ENCODE measurements at places on chromosomes 6 and 20.

DNA sequence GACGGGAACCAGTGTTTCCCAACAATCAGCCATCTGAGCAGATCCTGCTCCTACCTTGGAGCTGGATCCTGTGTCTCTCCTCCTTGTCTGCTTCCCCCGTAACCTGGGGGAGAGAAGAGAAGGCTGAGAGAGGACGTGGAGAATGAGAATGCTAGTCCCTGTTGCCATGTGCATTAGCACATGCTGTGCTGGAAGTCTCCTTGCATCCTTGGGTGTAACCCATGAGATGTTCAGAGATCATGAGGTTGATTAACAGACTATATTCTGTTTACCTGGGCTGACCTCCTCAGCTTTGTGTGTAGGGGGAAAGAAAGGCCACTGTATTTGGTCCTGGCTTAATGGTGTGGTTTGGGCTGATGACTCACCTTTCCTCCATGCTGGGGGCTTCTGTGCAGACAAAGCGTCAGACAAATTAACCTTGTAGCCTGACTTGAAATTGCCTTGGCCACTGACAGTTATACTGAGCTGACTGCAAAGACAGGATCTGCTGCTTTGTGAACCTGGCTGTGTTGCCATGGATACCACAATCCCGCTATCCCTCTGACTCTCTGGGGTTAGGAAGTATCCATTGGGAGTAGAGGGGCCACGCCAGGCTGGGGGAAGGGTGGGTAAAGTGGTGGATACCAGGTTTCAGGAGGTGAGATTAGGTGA is 243.7 kb upstream of the CHD6 start:
- no peak for DNase-seq

- DNase-seq: no peak
Observed at GRCh38 chr20:51122931-51123658, 100.2 kb upstream of the KCNG1 start.

- no peak for DNase-seq
Observed at GRCh38 chr6:167682546-167683027, 144.1 kb upstream of the AFDN start.

DNA sequence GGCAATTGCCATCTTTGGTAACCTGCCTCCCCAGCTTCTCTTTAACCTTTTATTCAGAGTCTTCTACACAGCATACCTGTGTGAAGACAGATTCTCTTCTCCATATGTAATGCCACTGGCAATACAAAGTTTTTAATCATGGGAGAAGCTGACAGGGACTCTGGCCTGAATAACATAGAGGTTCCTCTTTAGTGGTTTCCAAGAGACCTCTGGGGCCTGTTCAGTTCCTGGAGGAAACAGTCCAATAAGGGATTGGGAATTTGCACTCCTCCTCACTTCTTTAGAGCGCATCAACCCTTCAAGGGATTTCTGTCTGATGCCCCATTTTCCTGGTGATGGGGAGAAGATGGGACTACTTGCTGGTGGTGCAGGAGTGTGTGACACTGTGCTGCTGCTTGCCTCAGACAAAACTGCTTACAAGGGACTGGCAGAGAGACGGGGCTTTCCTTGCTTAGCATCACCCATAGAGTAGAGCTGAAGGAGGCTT is 1.4 kb downstream of the RIMS1 start:
- DNase-seq: no peak

GRCh38 chr20:33664762-33665144 is 2.0 kb upstream of the ACTL10 start:
- no peak for DNase-seq

DNA sequence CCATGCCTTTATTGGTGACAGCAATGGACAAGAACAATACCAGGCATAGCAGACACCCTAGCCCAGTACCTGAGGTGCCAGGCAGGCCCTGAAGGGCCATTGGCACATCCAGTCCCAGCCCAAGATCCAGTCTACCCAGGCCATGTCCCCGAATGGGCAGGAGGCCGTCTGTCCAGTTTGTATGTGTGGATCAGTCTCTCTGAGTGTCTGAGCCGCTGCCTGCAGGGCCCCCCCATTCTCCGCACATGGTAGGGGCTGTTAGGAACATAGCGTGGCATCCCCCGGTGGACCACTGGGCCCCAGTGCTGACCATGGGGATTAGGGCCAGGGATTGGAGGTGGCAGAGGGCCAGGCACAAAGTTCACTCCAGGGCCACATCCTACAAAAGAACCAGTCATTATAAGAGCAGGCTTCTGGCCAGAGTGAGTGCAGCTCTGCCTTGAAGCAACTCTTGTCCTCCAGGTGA is 5.1 kb downstream of the PCED1A start:
- no peak for DNase-seq

DNA sequence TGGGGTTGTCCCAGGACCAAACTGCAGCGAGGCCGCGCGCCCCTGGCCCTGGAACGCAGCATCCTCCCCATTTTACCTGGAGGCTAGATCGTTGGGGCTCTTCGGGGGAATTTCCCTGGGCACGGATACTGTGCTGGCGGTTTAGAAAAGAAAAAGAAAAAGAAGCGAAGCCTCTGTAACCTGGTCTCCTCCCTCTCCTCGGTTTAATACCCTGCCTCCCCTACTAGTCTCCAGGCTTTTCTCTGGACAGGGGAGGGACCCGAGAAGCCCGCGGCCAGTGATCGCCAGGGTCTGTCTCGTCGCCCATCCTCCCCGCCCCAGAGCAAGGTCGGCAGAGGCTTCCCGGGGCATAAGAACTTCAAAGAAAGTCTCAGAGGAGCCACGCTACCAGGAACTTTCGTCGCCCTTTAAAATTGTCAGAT is 6.1 kb upstream of the LAMP5 start:
- DNase-seq: no peak

GRCh38 chr6:31690231-31691077 is 9.6 kb upstream of the LY6G5C start:
- no peak for DNase-seq

DNA sequence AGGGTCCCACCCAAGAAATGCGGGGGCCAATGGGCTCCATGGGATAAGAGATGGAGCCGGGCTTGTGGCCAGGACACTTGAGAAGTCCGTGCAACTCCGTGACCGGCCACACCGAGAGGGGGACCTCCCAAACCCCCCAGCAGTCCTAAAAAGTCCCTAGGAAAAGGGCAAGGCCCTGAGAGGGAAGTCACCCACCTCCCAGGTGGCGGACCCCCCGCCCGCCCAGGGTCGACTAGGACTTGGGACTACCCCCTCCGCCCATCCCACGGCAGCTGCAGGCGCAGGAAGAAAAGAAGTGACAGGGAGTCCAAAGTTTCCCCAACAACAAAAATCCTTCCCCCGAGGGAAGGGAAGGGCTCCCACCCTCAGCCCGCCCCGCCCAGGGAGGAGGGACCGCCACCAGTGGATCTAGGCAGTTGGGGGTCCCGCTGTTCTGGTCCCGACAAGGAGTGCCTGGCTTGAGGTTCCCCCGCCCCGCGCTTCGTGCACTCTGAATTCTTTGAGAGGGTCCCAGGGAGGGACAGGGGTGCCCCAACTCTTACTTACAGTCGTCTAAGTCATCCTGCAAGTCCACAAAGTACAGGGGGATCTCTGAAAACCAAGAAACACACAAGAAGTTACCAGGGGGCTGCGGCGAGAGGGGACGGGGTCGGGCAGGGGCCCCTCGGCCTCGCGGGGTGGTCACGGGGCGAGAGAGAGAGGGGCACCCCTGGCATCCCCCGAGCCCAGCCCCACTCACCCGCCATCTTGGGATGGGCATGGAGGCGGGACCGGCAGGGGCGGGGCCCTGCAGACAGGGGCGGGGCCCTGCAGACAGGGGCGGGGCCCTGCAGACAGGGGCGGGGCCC is 611 bp upstream of the RAB22A start:
- no peak for DNase-seq

DNA sequence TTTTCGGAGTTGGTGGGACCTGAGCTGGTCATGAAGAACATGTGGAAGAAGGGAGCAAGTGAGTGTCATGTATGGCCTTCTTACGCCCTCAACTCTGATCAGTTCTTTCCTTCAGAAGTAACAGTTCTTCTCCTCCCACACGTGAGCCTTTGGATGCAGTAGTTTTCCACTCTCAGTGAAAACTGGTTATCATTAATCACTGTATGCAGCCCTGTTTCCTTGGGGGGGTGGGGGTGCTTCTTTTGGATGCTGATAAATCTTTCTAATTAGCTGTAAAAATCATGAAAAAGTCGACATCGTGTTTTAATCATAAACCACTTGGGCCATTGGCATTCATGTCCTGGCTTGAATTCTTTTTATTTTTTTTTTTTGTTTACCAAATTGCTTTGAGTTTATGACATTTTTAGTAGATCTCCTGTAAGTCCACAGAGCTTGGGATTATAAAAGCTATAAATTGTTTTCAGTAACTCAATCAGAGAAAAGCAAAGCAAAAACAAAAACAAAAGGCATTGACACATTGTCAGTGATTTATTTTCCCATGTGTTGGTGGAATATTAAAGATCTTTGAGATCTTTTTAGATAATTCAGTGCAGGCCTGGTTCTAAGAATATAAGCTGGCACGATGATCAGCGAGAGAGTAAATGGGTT is 84.8 kb downstream of the TRMT11 start:
- DNase-seq: no peak

DNA sequence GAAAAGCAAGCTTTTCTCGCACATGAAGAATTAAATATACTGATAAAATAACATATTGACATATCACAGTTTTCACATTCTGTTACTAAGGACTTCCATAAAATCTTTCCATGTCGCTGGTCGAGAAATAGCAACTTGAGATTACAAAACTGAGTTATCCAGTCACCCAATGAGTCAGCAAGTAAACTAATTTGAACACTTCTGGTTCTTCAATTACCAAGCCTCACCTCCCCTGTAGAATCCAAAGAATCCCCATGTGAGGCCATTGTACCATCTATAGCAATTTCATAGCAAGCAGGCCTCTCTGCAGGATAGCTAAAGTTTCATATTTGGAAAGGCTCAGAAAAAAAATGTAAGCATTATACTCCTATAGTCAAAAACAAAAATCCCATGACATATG is 87.3 kb downstream of the PKHD1 start:
- DNase-seq: no peak

DNA sequence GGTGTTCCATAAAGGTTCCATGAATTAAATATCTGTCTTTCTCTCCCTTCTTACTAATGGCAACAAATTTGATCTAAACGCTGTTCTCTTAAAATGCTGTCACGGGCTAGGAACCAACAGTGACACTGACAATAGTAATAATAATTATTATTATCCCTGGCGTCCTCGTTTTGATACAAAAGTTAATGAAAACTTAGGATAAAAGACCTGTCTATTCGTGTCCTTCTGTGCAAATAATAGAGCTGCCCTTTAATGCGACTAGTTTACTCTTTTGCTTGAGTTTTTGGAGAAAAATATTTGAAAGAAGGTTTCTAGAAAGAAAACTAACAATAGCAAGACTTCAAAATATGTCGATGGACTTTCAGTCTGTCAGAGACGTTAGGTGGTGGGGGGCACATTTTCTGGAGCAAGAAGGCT is 4.3 kb downstream of the VGLL2 start:
- no peak for DNase-seq

DNA sequence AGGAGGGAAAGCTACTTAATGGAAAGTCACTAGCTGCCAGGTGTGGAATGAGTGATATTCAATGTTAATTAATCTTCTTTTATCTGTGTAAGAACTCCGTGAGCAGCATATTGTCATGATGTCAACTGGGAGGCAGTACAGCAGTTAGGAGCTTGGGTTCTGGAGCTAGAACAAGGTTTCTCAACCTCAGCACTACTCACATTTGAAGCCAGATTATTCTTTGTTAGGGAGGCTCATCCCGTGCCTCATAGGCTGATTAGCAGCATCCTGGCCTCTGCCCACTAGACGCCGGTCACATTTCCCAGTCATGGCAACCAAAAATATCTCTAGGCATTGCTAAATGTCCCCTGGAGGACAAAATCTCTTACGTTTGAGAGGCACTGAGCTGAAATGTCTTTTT is 41.2 kb downstream of the BCAS1 start:
- DNase-seq: no peak

GRCh38 chr20:50636601-50637540 is 54.5 kb downstream of the RIPOR3 start:
- no peak for DNase-seq

DNA sequence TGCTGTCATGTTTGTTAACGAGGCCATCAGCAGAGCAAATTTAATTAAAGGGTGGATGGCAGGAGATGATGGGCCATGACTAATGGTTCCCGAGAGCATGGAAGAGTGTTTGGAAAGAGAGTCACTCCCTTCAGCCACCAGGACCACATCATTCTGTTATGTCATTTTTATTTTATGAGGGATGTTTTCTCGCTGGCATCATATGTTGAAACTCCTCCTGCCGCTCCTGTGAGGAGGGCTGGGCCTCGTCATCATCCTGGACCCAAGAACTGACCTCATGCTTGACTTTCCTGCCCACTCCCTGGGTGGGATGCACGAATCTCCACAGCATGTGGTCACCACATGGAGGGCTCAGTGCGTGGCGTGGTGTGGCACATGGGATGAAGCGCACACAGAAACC is 86.4 kb upstream of the FRMD1 start:
- DNase-seq: no peak

DNA sequence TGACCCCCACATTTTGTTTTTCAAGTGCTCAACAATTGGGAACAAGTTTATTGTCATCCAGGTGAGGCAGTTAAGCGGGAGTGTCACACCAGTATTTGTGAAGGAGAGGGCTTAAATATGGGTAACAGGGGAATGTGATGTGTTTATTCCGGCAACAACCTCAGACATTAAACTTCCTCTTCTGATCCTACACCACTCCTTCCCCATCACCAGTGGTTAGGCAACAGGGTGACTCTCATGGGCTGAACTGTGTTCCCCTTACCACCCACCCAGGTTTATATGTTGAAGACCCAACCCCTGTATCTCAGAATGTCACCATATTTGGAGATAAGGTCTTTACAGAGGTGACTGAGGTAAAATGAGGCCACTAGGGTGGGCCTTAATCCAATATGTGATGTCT is 52.1 kb upstream of the RNF182 start:
- no peak for DNase-seq

- DNase-seq: no peak
Observed at GRCh38 chr6:15629487-15629886, 33.3 kb downstream of the DTNBP1 start.

DNA sequence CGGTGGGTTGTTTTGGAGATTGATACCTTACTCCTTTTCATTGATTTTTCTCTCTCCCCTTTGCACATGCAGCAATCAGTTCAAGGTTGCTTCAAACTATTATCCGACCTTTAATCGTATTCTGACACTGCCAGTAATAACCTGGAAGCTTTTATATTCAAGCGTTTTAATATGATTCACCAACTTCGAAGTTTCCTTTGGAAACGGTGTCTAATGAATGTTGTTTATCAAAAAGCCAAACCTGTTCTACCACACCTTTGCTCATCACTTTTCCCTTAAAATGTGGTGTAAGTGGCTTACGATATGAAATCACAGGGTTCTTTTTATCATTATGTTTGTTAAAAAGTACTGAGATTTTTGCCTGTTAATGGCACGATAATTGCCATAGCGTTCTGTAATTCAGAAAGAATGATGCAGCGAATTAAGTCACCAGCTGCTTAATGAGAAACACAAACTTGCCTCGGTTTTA is 660 bp downstream of the STXBP5 start:
- no peak for DNase-seq

DNA sequence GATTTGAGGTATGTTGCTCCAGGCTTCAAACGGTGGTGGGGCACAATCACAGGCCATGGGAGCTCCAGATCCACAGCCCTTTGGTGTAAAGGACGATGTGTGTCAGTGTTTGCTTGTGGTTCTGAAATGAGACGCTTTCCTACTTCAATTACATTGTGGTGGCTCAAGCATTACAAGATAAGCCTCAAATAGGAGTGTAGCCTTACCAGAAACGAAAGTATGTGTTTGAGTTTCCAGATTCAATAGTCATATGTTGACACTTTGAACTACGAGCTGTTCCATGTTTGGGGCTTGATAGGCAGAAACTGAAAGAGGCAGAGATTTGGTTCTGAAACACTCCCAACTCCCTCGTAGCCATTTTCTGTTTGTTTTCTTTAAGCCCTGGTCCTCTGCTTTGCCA is 187.1 kb downstream of the MYLK4 start:
- no peak for DNase-seq

GRCh38 chr6:163844357-163844756 is 429.8 kb downstream of the QKI start:
- DNase-seq: no peak
